GM12878 (cell line): ENCODE measurements at places on chromosomes 5 and 9. TPM values are rescaled to one million over a fixed set of nuclear protein-coding genes. Genes with fewer than 3 reads are reported as not detected.

- H3K27me3 ChIP-seq, result no peaks in the 10 kb centered on the region
- H3K4me1 ChIP-seq, result peaks cover 17% of the 10 kb centered on the region
- no peaks in the 10 kb centered on the region for H3K36me3 ChIP-seq
- no peak for DNase-seq
Measured at GRCh38 chr9:112380102-112380824, at the start of gene HSDL2. Gene HSDL2 (plus strand): TSS chr9:112380108. CDS start chr9:112380164, 56 bp downstream.

GRCh38 chr9:14250794-14251153, 63.2 kb downstream of the NFIB start:
- DNase-seq, result no peak
- no peak overlapping the region for H3K27ac ChIP-seq
- H3K4me3 ChIP-seq, result no peak overlapping the region
- no peaks in the 10 kb centered on the region for H3K36me3 ChIP-seq

DNA sequence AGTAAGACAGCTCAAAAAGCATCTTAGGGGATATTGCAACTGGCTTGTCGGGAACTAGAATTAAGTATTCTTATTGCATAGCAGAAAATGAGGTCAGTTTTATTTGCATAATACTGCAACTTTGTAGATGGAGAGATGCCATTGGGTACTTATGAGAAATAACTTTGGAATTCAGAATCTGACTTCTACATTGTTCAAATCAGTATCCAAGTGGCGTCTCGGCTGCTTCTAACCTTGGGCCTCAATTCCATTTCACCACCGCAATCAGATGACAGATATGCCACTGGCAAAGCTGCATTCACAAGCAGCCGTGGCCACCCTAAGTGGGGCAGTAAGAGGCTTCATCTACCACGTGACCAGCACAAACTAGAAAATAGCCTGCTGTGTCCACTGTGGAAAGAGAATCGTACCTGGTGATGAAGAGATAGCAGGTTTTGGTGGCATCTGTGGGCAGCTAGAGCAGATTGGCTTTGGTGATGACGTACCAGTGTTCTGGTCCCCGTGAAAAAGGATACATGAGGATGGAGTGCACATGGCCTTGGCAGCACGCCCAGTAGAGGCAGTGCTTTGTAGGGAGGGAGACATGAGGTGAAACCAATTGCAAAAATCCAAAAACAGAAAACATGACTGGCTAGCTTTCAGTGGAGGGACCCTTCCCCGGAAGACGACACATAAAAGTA, 116.6 kb downstream of the KLHL3 start:
- peaks cover 3% of the 10 kb centered on the region for H3K4me1 ChIP-seq
- no peak overlapping the region for H3K27ac ChIP-seq
- no peak overlapping the region for H3K4me3 ChIP-seq

DNA sequence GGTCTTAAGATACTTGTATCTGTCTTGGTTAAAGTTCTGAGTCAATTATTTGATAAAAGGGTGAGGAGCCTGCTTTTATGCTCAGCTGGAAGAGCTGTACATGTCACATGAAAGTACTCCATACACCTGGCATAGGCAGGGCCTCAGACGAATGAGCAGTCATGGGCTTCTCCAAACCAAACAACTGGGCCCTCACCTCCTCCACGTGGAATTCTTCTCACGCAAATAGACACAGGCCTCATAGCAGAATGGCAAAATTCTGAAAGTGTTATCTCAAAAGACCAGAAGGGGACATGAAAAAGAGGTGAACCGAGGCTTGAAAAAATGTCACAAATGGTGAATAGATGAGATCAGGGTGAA, 48.6 kb downstream of the FAM240B start:
- H3K36me3 ChIP-seq, result no peaks in the 10 kb centered on the region
- no peak overlapping the region for H3K27ac ChIP-seq
- DNase-seq, result no peak
- H3K4me3 ChIP-seq, result no peak overlapping the region
- H3K27me3 ChIP-seq, result no peaks in the 10 kb centered on the region

Gene C5orf46
- not detected in 2 replicates for total RNA-seq

Gene PSMD5
- total RNA-seq, result 34.4 and 47.7 TPM in 2 replicates
